ENCODE measurements at places on chromosomes 7 and 10.
A peak's percentile ranks its signal among the peaks of the same experiment; 100 is the strongest.

DNA sequence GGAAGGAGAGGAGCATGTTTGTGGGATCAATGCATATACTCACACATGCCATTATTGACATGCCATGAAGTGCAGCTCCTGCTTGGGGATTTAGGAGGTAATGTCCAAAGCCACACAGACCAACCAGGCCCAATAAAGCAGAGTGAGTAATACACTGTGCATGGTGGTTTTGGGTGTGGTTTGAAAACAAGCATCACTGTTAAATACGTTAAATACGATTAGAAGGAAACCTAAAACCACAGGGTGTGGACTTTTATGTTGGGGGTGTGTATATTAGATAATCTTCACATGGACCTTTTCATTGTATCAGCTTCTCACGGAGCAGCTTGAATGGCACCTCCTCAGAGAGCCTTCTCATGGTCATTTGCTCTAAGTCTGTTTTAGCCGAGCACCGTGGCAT, 10.4 kb upstream of the EIF3A start:
- no peak for DNase-seq

DNA sequence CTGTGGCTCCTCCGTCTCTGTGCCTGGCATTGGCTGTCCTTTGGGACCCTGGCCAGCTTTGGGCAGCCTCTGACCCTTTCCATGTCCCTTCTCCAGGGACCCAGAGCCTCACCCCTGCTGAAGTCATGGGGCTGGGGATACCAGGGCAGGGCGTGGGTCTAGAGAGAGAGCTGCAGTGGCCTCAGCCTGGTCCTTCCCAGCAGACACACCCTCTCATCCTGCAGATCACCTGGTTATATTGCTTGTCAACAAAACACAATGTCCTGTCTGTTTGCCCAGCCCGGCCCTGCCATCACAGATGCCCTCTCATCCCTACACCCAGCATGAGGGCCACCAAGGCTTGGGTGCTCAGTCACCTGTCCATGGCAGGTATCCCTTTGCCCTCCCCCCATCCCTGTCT, 1.8 kb downstream of the MUC17 start:
- no peak for DNase-seq

- no peak for DNase-seq
Observed at GRCh38 chr10:130889240-130889639, 422.3 kb downstream of the TCERG1L start.

- DNase-seq = peak; percentile 17
Observed at GRCh38 chr10:77836299-77836820, 90.2 kb downstream of the DLG5 start.

DNA sequence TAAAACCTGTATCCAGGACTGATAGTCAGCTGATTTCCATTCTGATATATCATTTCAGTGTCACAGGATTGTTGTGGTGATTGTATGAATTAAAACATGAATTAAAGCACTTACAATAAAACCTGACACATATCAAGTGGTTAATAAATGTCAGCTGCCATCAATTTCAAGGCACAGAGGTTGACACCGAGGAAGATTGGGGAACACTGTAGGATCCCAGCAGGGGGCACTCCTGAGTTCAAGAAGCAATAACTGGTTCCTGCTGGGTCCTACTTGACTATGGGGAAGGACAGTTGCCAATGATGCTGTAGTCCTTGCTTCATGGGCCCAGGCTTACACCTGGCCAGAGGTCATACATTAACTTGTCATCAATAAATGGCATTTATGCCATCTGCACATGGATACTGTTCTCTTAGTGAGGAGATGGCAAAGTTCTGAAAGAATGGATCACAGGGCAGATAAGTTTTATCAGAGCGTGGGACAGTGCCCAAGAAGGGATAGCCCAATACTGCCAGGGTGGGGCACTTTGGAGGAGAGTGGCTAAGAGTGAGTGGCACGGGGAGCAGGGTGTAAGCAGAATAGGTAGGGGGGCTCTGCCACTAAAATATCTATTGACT, 24.1 kb downstream of the FZD1 start:
- no peak for DNase-seq

DNA sequence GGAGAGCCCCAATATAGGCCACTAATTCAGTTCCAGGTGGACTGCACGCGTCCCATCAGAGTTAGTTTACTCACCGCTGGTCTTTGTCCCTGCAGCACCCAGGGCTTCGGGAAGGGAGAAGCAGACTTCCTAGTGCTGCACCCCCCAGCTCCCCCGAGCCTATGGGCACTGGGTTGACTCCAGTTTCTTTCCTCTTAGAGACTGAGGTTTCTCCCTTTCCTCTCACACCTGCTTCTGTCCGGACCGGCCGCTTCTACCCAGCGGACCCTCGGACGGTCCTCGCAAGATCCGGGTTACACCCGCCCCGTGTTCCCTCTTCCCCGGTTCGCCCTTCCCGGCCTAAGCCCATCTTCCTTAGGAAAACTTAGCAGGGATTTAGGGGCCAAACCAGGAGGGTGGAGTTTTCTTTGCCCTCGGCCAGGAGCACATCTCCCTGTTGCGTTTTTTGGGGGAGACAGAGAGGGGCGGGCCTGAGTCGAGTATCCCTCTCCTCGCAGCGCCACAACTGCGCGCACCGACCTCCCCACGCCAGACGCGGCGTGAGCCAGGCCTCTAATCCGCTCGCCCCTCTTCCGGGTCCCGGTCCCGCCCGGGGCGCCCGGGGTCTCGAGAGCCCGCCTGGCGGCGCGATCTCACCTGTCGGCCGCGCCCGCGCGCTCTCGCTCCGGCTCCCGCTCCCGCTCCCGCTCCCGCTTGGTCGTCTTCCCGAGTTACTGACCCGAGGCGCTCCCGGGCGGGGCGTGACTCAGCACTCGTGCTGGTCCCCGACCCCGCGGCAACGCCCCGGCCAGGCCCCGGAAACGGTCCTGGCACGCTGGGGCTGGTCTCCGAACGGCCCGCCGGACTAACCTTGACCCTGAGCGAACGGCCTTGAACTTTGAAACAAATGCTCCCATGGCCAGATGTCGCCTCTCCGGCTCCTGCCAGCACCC, at the start of gene AIFM2:
Gene AIFM2 (minus strand): TSS at position 728 of the 932 bp plus-strand sequence. CDS start 8,741 bp downstream, outside the sequence.
- DNase-seq = no peak

- no peak for DNase-seq
Observed at GRCh38 chr10:43888586-43888985, 239.9 kb upstream of the ZNF32 start.

- no peak for DNase-seq
Observed at GRCh38 chr10:58268454-58268945, 462 bp upstream of the CISD1 start.

DNA sequence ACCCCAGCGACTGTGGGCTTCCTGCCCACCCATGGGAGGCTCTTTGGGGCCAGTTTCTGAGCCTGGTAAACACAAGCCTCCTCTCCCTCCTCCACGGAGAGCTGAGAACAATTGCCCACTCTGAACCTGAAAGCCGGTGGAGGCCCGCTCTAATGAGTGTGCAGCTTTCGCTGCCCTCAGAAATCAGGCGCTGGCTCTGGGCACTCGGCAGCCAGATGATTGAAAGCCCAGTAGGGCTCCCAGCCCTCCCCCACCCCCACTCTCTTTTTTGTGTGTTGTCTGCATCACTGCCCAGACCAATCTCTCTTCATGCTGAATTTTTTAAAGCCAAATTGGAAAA, 438.9 kb downstream of the RPS24 start:
- no peak for DNase-seq

GRCh38 chr10:23914641-23915040, 294.3 kb upstream of the KIAA1217 start:
- DNase-seq = no peak

GRCh38 chr7:105600720-105601550, 19.6 kb upstream of the EFCAB10 start:
- DNase-seq = no peak

- DNase-seq = no peak
Observed at GRCh38 chr7:128454808-128455542, 703 bp upstream of the HILPDA start.

DNA sequence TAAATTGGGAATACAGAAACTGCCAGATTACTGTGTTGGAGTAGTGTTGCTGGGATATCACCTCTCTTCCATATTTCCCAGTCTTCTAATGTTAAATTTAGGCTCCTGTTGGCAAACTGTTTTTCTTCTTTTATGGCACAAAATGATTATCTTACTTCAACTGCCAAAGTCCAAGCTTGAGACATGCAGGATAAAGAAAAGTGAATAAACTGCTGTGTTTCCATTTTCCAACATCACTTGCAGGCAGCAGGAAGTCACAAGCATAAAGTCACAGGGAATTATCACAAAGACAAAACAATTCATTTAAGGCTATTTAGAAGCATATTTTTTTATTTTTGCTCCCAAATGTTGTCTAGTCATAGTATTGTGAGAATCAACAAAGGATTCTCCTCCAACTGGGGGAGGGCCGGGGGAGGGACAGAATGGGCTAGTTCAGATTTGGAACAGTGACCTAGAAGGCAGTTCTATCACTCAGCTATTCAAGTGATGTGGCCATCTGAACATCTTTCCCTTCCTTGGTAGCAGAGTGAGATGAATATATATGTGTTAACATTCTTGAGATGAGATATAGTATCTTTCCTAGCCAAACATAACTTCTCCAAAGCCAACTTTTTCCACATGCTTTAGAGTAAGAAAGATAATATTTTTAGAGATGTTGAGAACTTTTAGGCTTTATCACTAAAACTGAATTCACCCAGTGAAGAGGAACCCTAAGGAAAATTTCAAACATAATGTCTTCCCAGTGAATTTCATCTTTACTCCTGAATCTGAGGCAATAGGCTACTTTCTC, 364.7 kb downstream of the CTNNA3 start:
- DNase-seq = no peak

GRCh38 chr10:132105302-132105995, 39.7 kb downstream of the JAKMIP3 start:
- DNase-seq = no peak

- DNase-seq = no peak
Observed at GRCh38 chr7:151665368-151665767, 145.7 kb upstream of the RHEB start.

DNA sequence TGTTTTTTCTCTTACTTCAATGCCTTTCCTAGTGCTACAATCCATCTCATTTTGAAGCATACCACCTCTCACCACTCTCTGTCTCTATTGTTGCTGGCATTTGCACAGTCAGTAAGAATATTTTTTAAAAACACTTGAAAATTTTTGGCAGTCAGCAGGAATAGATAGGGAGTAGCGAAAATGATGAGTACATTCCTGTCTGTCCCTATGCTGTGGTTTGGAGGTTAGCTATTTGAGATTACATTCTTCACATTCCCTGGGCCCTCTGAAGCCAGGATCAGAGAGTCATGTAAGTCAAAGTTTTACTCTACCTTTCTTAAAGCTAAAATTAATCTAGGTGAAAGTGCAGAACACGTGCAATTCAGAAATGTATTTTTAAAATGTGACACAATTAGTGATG, 53.0 kb upstream of the MAGI2 start:
- DNase-seq = no peak

DNA sequence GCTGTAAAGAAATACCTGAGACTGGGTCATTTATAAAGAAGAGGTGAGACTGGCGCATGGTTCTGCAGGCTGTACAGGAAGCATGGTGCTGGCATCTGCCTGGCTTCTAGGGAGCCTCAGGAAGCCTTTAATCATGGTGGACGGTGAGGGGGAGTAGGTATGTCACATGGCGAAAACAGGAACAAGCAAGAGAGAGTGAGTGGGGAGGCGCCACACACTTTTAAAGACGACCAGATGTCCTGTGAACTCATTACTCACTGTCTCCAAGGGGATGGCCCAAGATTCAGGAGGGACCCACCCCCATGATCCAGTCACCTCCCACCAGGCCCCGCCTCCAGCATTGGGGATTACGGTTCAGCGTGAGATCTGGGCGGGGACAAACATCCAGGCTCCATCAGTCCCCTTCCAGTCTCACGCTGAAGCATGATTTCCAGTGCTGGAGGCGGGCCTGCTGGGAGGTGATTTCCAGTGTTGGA, 3.2 kb downstream of the ZNF316 start:
- DNase-seq = no peak

GRCh38 chr10:92502296-92502808, 71.5 kb downstream of the IDE start:
- DNase-seq = no peak

GRCh38 chr7:125529249-125529648, 599.6 kb upstream of the POT1 start:
- DNase-seq = no peak

DNA sequence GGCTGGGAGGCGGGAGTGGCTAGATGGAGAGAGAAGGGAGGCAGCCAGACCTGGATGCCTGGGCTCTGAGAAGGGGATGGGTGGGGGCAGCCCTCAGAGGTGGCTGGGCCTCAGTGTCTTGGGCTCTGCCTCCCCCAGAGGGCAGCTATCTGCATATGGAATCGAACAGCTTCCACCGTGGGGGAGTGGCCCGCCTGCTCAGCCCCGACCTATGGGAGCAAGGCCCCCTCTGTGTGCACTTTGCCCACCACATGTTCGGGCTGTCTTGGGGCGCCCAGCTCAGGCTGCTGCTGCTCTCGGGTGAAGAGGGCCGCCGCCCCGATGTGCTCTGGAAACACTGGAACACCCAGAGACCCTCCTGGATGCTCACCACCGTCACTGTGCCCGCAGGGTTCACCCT, 3.3 kb downstream of the ZAN start:
- no peak for DNase-seq

DNA sequence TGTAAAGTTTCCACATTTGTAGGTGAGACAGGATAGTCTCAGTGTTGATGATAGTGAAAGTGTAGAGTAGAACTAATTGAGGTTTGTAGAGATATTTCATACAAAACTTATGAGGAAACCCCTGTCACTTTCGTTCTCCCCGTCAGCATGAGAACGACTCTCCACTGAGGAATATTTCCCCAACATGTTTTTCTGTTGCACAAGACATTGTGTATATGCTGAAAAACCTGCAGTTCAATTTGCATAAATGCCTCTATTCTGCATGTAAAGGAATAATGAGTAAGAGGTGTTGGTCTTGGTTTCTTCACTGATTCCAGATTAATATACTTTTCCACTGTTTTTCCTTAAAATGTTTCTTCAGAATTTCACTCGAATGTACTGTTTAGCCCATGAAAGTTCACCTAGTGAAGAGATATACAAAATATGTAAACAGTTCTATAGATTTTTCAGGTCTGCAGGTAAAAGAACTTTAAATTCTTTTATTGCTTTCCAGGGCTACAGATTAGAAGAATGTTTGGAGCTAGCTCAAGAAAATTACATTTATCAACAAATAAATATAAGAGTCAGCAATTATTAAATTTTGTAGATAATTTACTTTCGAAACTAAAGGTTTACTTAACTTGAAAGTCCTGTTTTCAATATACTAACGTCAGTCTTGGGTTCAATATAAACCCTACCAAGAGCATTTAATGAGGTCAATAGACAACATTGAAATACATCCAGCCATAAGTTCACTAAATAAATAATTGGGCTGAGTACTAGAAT, 37.2 kb downstream of the HEPACAM2 start:
- DNase-seq = no peak

GRCh38 chr7:23385140-23385539, 85.2 kb downstream of the IGF2BP3 start:
- no peak for DNase-seq

- DNase-seq = no peak
Observed at GRCh38 chr7:142873871-142874270, 11.7 kb downstream of the TRPV6 start.

GRCh38 chr7:32602470-32602869, 107.2 kb downstream of the AVL9 start:
- DNase-seq = no peak

GRCh38 chr10:103752680-103753248, 102.6 kb downstream of the SH3PXD2A start:
- DNase-seq = no peak

Measured in stimulated activated CD8-positive, alpha-beta memory T cell treated with anti-CD3 and anti-CD28 coated beads, Interleukin-4, amount 100 ng/mL, for 4 hours (primary cell).